ENCODE measurements at places on chromosomes 4 and X.

DNA sequence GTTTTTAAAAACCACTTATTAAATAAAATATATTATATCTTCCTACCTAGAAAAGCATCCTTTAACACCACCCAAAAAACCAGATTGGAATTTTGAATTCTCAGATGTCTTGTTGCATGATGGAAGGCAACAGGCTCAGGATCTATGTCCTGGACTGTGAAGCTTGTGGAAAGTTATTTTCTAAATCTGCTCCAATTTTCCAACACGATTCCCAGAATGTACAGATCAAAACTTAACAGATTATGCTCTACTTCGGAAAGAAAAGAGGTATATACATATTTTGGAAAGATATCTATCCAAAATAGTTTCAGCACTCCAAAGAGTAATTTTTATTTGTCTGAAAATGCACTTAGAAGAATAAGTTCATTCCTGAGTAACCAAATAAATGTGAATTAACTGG, 291.7 kb upstream of the EMCN start:
- no peak for DNase-seq

- DNase-seq, result no peak
These were observed 78.9 kb upstream of the UNC5C start for GRCh38 chr4:95627709-95628108.

GRCh38 chr4:125338814-125339213, 24.1 kb downstream of the FAT4 start:
- DNase-seq, result no peak

DNA sequence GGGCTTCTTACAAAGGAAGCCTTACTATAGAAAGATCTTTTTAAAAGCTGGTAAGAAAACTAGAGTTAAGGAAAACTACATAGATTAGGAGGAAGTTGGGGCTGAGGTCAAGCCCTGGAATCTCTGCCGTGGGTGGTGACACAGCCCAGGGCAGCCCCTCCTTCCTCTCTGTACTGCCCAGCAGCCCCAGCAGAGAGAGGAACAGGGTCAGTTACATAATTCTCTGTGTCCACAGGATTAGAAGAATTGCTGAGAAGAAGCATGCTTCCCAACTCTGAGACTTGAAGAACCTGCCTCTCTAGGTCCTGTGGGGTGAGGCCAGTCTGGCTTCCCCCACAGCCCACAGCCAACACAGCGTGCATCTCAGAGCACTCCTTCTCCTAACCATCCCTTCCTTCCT, 9.2 kb upstream of the ABLIM2 start:
- DNase-seq, result no peak

- no peak for DNase-seq
These were observed 151.4 kb upstream of the STX18 start for GRCh38 chr4:4693258-4693657.

DNA sequence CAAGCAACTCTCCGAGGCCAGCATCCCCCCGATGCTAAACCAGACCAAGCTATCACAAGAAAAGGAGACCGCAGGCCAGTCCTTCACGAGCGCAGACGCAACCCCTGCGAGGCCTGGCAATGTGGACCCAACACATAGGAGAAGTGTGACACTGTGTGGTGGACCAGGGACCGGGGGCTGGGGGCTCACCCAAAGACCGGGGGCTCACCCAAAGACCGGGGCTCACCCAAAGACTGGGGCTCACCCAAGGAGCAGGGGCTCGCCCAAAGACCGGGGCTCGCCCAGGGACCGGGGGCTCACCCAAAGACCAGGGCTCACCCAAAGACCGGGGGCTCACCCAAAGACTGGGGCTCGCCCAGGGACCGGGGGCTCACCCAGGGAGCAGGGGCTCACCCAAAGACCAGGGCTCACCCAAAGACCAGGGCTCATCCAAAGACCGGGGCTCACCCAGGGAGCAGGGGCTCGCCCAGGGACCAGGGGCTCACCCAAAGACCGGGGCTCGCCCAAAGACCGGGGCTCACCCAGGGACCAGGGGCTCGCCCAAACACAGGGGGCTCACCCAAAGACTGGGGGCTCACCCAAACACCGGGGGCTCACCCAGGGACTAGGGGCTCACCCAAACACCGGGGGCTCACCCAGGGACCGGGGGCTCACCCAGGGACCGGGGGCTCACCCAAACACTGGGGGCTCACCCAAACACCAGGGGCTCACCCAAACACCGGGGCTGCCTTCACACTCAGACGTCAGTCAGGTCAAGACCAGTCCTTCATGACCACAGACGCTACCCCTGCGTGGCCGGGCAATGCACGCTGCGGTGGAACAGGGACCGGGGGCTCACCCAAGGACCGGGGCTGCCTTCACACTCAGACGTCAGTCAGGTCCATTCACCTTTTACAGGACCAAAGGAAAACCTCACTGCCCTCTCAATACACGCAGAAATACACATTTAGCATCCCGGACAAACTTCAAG, 32.9 kb downstream of the PPP2R3B start:
- DNase-seq, result no peak

GRCh38 chr4:14260591-14260990, 633.1 kb upstream of the BOD1L1 start:
- no peak for DNase-seq

- no peak for DNase-seq
These were observed 110.0 kb upstream of the PPARGC1A start for GRCh38 chr4:23999714-24000469.

- DNase-seq, result no peak
These were observed 236.4 kb upstream of the TTC29 start for GRCh38 chr4:147182041-147182440.

DNA sequence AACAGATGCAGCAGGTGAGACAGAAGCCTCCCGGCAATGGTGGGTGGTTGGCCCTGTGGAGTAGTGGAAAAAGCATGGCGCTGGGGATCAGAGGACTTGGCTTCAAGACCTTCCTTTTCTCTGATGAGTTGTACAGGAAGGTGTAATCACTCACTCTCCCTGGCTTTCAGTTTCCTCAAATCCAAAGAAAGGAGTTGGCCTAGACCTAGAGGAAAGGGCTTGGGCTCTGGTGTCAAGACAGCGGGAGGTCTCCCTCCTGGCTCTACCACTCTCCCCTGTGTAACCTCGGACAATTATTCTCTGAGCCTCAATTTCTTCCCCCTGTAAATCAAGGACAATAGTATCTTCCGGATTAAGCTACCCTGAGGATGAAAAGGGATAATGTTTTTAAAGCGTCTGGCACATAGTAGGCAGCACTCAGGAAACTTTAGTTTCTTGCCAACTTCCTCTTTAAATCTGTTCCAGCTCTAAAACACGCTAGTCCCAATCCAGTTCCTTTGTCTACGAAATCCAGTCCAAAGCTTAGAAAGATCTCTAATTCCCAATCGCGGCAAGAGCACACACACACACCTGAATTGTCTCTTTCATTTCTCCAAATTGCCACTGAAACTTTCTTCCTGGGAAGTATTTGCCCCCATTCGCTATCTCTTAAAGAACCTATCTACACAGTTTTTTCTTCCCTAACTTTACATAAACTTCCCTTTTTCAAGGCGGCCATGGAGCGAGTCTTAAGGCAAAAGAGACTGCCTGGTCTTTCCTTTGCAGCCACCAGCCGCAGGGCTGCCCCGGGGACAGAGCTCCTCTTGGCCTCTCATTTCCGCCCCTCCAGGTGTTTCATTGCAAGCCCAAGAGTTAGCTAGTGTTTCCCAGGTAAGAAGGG, 29.9 kb upstream of the GPC4 start:
- no peak for DNase-seq

GRCh38 chr4:127782275-127783025, at the start of gene HSPA4L:
HSPA4L (plus strand) TSS chr4:127782322; CDS start chr4:127782551, 229 bp downstream.
- DNase-seq, result peak; percentile 15

- DNase-seq, result no peak
These were observed 246.2 kb downstream of the SCFD2 start for GRCh38 chr4:53119680-53120079.

GRCh38 chr4:54961357-54961975, 163.9 kb downstream of the KDR start:
- peak; percentile 34 for DNase-seq

GRCh38 chr4:76969495-76969894, 19.9 kb downstream of the SEPTIN11 start:
- no peak for DNase-seq

- DNase-seq, result no peak
These were observed 25.0 kb downstream of the MFAP3L start for GRCh38 chr4:170001011-170001744.

GRCh38 chr4:123653236-123653635, 256.6 kb downstream of the SPRY1 start:
- no peak for DNase-seq

DNA sequence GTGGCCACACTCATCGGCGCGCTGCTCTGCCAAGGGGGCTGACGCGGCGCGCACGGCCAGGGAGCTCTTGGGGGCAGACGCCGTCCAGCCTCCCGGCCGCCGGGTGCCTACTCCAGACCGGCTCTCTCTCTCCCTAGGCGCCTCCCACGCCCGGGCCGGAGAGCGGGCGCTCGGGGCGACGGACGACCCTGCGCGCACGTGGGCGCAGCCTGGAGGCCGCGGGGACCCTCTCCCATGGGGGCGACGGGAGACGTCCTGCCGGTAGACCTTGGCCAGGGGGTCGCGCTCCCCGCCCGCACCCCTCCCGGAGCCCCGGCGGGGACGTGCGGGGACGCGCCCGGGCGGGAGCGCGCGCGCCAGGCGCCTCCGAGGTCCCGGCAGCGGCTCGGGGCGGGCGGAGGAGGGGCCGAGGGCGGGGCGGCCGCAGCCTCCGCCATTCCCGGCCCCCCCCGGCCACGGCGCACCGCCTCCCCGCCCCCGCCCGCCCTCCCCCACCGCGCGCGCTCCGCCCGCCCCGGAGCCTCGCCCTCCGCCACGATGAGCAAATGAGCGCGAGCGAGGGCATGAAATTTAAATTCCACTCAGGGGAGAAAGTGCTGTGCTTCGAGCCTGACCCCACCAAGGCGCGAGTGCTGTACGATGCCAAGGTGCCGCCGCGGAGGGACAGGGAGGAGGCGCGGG, at the start of gene MSL3:
TSS of gene MSL3 (plus strand) at position 519 of the 681 bp plus-strand sequence. CDS start at position 546, 27 bp downstream.
- DNase-seq, result peak; percentile 56

DNA sequence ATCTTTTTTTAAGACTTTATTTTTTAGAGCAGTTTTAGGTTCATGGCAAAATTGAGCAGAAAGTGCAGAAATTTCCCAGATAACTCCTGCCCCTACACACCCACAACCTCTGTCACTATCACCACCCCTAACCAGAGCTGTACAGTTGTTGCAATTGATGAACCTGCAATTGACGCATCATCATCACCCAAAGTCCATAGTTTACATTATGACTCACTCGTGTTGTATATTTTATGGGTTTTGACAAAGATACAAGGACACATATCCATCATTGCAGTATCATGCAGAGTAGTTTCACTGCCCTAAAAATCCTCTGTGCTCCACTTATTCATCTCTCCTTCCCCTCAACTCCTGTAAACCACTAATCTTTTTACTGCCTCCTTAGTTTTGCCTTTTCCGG, 34.5 kb upstream of the WAS start:
- no peak for DNase-seq

GRCh38 chr4:146193628-146194027, 18.1 kb downstream of the LSM6 start:
- no peak for DNase-seq

GRCh38 chr4:124209211-124209610, 503.3 kb downstream of the ANKRD50 start:
- no peak for DNase-seq

DNA sequence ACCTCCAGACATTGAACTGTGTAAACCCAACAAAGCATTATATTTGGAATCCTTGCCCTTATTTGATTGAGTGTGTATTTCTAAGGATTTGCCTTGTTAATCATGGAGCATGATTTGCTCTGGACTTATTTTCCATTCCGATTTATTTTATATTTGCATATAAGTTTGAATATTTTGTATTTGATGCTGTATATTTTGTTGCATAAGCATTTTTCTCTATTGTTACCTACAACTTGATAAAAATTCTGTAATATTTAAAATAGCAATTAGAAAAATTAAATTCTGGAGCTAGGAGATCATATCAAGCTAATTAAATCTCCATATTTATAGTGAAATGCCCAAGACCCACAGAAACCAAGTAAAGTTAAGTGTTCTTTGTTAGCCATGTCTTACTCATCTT, 47.2 kb downstream of the USO1 start:
- no peak for DNase-seq

- DNase-seq, result no peak
These were observed 203.3 kb downstream of the NWD2 start for GRCh38 chr4:37447886-37448285.

- DNase-seq, result peak; percentile 88
These were observed 19.1 kb downstream of the SH3BP2 start for GRCh38 chr4:2811830-2812611.

DNA sequence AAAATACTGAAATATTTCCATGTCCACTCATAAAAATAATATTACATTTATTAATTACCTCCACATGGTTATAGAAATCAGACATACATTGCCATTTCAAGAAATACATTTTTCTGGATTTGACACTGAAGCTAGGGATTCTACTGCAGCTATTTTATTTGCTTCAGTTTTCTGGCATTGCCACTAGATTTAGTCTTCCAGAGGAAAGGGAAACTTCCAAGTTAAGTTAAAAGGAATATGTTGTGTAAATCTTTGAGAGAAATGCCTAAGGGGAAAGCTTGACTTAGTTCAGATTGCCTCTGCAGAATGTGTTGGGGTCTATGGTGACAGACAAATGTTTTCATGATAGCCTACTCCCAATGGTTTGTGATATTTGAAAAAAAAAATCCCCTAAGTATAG, 1631.3 kb downstream of the PCDH18 start:
- DNase-seq, result no peak

DNA sequence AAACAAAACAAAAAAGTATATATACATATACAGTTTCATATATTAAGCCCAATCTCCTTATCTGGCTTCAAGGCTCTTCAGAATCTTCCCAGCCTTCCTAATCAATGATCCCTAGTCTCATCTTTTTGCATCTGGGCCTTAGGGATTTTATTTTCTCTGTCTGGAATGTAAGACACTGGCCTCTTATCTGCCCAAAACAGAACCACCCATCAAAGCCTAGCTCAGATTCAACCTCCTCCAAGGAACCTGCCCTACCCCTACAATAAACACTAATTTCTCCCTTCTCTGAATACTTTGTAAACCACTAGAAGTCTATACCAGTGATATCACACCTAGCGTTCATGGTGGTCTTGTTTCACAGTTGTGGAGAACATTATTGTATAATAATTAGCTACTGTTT, 23.2 kb upstream of the GAB1 start:
- no peak for DNase-seq

DNA sequence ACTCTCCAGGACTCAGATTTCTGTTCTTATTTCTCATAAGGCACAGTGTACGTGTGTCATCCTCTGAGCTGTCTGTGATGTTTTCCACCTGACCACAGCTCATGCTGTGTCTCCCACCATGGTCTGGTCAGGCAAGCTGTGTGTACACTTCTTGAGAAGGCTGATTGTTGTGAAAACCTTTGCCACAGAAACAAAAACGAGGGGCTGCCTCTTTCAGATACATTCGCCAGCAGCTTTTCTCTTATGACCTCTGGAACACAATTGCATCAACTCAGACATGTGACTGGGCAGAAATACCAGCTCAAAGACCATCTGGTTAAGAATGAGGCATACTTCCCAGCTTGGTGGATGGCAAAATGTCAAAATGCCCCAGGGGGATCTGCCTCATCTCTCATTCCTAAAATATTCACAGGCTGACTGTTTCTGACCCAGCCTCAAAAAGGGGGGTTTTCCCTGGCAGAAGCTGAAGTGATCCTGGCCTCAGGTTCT, 46.1 kb downstream of the PGRMC2 start:
- no peak for DNase-seq

Data from OCI-LY7 (cell line).